ENCODE measurements at places on chromosomes 12 and 14.

DNA sequence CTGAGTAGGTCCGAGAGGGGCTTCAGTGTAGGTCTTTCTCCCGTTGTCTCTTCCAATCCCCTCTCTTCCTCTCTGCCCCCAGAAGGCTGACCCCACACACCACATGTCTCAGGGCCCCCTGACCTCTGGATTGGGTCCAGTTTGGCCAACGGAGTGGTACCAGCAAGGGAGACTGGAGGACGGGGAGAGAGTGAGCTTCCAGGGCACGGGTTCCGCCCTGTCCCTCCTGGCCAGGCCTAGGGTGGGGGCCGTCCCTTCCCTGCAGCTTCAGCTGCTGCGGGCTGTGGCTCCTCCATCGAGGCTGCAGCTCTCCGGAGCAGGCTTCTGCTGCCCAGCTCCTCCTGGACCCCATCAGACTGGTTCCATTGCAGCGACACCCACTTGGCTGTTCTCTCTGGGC lies 17.4 kb downstream of the FZD10 start:
- no peak for DNase-seq

DNA sequence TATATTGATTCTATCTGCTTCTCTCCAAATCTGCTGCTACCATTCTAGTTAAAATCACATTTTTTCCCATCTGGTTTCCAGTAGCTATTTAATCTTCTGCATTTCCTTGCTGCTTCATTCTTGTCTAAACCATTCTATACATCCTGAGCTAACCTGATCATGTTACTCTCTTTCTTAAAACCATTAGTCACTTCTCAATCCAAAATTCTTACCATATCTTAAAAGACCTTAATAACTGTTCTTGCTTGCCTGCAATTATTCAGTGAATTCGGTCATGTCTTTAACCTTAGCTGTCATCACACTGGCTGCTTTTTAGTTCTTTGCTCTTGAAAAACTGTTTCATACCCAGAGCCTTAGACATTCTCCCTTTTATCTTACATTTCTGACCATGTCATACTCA lies 56.4 kb upstream of the PZP start:
- no peak for DNase-seq

GRCh38 chr14:36940476-36940875 lies 231.9 kb downstream of the SLC25A21 start:
- DNase-seq, result no peak

- DNase-seq, result no peak
Observed at GRCh38 chr14:75968456-75968855, 13.3 kb downstream of the TGFB3 start.

DNA sequence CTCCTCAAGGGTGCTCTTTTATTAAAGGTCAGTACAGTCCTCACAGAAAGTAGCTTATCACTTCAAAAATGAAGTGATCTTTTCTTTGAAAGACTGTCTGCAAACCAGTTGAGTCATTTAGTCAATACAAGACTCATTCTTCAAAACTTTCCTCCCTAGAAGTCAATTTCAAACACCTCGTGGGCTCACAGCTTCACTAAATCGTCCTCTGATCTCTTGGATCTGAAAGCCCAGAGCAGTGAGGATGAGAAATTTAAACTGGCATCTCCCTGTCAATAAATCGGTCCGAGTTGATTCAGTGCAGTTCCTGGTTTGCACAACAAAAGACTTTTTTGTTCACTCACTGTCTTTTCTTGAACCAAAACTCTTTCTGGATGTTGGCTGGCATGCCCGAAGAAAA lies 44.5 kb downstream of the NUAK1 start:
- no peak for DNase-seq

GRCh38 chr12:112606611-112607365 lies 184.8 kb upstream of the RPH3A start:
- DNase-seq, result no peak

GRCh38 chr12:26121323-26122060 lies 3.3 kb downstream of the BHLHE41 start:
- no peak for DNase-seq

DNA sequence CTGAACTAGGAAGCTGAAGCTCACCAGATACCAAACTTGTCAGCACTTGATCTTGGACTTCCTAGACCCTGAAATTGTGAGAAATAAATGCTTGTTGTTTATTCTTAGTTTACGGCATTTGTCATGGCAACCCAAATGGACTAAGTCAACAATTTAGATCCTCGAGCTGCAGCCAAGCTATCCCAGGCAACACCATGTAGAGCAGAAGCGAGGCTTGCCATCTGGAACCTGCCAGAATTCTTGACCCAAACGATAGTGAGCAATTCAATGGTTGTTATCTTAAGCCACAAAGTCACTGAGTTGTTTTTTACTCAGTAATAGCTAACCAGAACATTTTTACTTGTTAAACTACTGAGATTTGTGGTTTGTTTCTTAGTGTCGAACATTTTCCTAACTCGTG lies 458.5 kb upstream of the FLRT2 start:
- no peak for DNase-seq

GRCh38 chr14:35078082-35078481 lies 32.0 kb downstream of the FAM177A1 start:
- DNase-seq, result no peak

DNA sequence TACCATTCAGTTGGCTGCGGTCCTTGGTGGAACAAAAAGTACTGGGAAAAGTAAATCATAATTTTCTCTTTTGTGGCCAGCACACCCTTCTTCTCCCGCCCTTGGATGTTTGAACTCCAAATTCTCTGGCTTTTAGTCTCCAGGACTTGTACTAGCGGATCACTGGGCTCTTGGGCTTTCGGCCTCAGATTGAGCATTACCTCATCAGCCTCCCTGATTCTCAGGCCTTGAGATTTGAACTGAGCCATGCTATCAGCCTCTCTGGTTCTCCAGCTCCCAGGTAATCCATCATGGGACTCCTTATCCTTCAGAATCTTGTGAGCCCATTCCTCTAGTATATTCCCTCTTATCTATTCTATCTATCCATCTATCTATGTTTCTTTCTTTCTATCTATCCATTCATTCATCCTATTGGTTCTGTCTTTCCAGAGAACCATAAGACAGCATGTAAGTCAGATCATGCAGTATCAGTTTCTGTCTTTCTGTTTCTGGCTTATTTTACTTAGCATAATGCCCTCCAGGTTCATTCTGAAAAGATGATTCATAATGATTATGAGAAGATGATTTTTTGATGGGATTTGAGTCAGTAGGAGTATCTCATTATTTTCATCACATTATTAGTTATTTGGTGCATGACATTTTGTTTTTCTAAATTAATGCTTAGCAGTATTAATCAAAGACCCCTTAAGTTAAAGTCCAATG lies 814.9 kb downstream of the LRFN5 start:
- DNase-seq, result no peak

DNA sequence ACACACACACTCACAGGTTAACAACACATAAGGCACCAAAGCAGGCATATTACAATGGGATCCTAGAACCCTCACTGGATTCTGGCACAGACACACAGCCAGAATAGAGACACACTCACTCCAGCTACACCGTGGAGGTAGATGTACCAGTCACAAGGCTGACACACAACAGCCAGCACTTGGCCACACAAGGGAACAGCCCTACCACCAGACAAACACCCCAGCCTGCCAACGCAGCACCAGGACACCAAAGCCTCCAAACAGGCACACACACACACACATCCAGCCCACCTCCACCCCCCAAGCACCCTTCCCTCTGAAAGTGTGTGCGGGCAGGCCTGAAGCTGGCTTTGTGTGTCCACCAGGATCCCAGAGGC lies 10.9 kb upstream of the ITGB7 start:
- no peak for DNase-seq

- no peak for DNase-seq
Observed at GRCh38 chr12:126483145-126484068, 1418.2 kb downstream of the AACS start.

DNA sequence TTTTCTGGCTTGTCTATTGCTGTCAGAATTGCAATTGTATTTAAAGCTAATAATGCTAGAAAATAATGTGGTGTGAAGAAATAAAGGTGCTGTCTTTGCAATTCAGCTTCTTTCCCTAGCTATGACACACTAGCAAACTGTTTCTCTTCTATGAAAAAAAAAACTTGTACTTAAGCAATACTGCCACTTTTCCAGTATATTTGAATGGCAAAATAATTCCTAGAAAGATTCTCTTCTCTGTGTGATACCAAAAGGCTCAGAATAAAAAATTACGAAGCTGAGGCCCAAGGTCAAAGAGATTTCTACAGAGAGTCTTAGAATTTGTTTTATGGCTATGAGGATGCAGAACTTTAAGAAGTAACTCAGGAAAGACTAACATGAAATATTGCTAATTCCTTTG lies 235.5 kb downstream of the ADAMTS20 start:
- no peak for DNase-seq

DNA sequence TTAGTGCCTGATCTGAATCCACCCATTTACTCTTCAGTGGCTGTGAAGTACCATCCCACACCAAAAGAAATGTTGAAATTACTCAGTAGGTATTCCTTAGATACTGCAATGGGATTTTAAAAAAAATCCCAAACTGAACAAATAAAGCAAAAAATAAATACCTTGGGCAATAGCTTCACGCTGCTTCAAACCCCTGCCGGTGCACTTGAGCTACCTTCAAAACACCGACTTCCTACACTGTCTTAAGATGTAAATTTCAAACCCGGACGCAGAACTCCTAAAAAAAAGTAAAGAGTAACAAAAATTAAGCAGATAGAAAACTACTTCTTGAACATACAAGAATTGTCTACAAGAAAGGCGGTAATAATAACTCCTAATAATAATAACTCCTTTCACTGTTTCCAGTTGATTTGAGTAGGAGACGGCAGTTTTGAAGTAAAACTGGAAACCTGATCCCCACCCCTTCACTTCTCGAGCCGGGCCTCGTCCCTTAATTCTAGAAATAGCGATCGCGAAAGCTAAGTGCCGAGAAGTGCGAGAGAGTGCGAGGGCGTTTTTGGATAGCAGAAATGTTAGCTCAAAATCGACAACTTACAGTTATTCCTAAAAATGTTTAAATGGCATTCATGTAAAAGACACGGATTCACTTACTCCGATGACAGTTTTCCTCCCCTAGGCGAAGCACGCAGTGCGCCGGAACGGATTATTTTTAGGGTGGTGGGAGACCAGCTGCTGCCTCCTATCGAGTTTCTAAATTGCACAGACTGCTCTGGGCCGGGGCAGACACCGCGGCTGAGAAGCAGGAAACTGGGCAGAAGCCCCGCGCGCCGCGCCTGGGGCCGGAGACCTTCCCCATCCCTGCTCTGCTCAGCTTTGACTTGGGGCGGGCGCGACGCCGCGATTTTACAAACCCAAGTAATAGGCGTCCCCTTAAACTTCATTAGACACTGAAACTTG lies at the start of gene ABCC9:
Gene ABCC9, minus strand, starts transcription at position 878 of the 957 bp plus-strand sequence. CDS start 4,752 bp downstream, outside the sequence.
- peak; percentile 20 for DNase-seq

DNA sequence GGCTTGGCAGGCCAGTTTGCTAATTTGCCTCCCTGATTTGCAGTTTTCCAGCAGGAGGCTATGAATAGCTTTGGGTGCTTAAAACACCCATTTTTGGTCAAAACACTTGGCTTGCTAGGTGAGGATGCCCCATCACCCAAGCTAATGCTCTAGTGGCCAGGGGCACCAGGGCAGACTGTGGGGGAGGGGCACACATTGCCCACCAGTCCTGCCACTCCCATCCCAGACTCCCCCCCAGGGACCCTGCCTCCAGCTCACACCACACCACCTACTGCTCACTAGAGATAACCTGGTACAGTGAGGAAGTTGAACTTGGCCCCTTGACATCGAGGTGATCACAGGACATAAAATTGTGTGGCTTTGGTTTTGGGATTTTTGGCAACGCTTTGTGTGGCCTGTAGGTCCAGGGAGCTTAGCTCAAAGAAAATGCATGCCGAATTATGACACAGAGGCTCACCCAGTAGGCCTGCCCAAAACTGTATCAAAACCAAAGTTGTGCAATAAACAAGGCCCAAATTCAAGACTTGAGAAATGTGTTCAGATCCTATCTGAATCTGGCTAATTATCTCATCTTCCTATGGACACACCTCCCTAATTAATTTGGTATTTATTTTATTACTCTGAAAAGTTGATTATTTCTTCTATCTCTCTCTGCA lies 4.3 kb downstream of the NUAK1 start:
- DNase-seq, result no peak

DNA sequence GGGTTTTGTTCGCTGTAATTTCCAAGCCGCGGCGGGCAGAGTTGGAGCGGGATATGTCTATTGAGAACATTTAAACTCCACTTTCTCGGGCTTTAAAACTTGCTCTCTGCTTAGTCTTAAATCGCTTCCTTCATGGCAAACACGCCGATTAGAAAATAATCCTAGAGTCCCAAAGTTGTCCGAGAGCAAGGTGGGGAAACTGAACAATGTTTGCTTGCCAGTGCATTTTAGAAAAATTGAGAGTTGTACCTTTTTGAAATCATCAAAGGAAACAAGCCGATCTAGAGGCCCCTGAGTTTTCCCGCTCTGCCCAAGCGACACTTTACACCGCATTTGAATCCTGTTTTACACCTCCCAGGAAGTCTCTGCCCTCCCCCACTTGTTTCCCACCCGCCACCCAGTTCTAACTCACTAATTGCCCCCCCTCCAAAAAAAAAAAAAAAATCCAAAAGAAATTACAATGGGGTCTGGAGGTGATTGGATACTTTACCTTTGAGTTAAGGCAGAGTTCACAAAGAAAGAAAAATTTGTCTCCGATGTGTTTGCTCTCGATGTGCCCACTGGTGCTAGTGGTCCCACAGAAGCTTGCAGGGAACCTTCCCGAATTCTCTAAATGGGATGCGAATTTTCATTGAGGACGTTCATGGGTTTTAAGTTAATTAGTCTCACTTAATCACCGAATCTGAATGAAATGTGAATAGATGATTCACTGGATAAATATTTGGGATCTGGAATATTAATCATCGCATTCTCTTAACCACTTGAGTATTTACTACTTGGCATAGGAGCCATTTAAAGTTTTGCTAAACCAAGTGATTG lies 2.3 kb downstream of the HMGA2 start:
- no peak for DNase-seq

GRCh38 chr14:65278589-65278988 lies 133.9 kb upstream of the FUT8 start:
- DNase-seq, result no peak

- no peak for DNase-seq
Observed at GRCh38 chr14:83463500-83464098, 1929.9 kb upstream of the SEL1L start.

GRCh38 chr14:67538501-67538900 lies 5.4 kb downstream of the PLEKHH1 start:
- DNase-seq, result no peak

GRCh38 chr14:64604881-64605280 lies 55.1 kb downstream of the PPP1R36 start:
- DNase-seq, result no peak

- no peak for DNase-seq
Observed at GRCh38 chr12:28343713-28344112, 153.5 kb downstream of the CCDC91 start.

DNA sequence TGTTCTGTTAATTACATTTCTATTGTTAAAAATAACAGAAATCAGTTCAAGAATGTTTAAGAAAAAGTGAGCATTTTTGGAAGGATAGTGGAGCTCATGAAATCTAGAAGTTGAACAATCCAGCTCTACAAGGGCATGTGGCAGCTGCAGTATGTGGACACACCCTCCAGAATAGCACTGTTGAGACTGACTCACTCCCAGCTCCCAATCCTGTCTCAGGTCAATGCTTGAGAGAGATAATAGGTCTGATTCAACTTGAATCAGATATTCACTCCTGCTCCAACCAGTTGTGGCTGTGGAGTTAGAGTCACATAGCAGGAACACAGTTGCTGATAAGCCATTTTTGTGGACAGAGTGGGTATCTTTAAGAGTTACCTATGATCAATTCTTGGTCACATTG lies 113.0 kb upstream of the NTF3 start:
- DNase-seq, result no peak

GRCh38 chr12:91965781-91966180 lies 179.9 kb downstream of the BTG1 start:
- no peak for DNase-seq

- DNase-seq, result no peak
Observed at GRCh38 chr14:63275611-63276010, 43.1 kb downstream of the GPHB5 start.

- no peak for DNase-seq
Observed at GRCh38 chr14:31159682-31160296, 47.8 kb downstream of the HECTD1 start.

All from stimulated activated CD4-positive, alpha-beta T cell treated with anti-CD3 and anti-CD28 coated beads, Interleukin-2, amount 100 ng/mL, for 24 hours (primary cell).